Trophoblast cell (in vitro differentiated cells and primary cell): ENCODE measurements at places on chromosomes 6 and 20.
A peak's percentile ranks its signal among the peaks of the same experiment; 100 is the strongest.

GRCh38 chr20:35823937-35824336 is 52.1 kb downstream of the PHF20 start:
- peaks cover 8% of the 10 kb centered on the region for H3K4me1 ChIP-seq
- H3K27ac ChIP-seq: no peak overlapping the region
- no peak overlapping the region for H3K4me3 ChIP-seq

GRCh38 chr20:41308290-41308711 is 9.2 kb downstream of the ZHX3 start:
- H3K4me1 ChIP-seq: no peaks in the 10 kb centered on the region
- H3K36me3 ChIP-seq: no peaks in the 10 kb centered on the region
- DNase-seq: peak; percentile 93
- no peaks in the 10 kb centered on the region for H3K27me3 ChIP-seq
- no peak overlapping the region for H3K4me3 ChIP-seq
- H3K27ac ChIP-seq: no peak overlapping the region

- no peak overlapping the region for H3K4me3 ChIP-seq
- no peak for DNase-seq
- no peaks in the 10 kb centered on the region for H3K27me3 ChIP-seq
- no peak overlapping the region for H3K27ac ChIP-seq
- H3K36me3 ChIP-seq: peaks cover 2% of the 10 kb centered on the region
- no peaks in the 10 kb centered on the region for H3K4me1 ChIP-seq
Measured at GRCh38 chr6:88855541-88856147, 107.8 kb downstream of the RNGTT start.

GRCh38 chr6:159390381-159390780 is 221.2 kb downstream of the FNDC1 start:
- DNase-seq: no peak
- no peaks in the 10 kb centered on the region for H3K4me1 ChIP-seq
- no peak overlapping the region for H3K27ac ChIP-seq
- no peaks in the 10 kb centered on the region for H3K27me3 ChIP-seq
- H3K36me3 ChIP-seq: no peaks in the 10 kb centered on the region
- H3K4me3 ChIP-seq: no peak overlapping the region

DNA sequence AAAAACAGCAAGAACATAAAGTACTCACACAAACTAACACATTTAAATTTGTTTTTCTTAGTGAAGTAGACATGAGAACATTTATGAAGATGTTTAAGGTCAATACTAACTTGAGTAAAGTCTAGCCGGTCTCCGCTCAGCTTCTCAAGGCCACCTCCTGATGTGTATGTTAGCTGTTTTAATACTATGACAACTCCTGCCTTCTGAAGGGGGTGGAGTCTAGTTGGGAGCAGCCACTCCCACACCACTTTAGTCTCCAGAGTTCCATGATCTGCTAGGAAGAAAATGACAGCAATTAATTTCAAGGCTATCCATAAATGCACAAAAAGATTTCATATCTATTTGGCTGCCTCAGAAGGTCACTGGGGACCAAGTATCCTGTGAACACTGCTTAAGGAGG is at the start of gene GSTA3:
GSTA3 (minus strand) TSS at position 168 of the 400 bp plus-strand sequence. CDS start 3,864 bp downstream, outside the sequence.
- H3K4me3 ChIP-seq: no peak within 1 kb of the TSS
- H3K36me3 ChIP-seq: no peaks in the 10 kb centered on the region
- peaks cover 2% of the 10 kb centered on the region for H3K4me1 ChIP-seq
- H3K27me3 ChIP-seq: no peaks in the 10 kb centered on the region
- H3K27ac ChIP-seq: no peak within 1 kb of the TSS
- DNase-seq: peak; percentile 19

- H3K4me1 ChIP-seq: peaks cover 2% of the 10 kb centered on the region
- H3K36me3 ChIP-seq: no peaks in the 10 kb centered on the region
- no peak overlapping the region for H3K4me3 ChIP-seq
Measured at GRCh38 chr6:79646006-79646405, 14.9 kb downstream of the SH3BGRL2 start.

DNA sequence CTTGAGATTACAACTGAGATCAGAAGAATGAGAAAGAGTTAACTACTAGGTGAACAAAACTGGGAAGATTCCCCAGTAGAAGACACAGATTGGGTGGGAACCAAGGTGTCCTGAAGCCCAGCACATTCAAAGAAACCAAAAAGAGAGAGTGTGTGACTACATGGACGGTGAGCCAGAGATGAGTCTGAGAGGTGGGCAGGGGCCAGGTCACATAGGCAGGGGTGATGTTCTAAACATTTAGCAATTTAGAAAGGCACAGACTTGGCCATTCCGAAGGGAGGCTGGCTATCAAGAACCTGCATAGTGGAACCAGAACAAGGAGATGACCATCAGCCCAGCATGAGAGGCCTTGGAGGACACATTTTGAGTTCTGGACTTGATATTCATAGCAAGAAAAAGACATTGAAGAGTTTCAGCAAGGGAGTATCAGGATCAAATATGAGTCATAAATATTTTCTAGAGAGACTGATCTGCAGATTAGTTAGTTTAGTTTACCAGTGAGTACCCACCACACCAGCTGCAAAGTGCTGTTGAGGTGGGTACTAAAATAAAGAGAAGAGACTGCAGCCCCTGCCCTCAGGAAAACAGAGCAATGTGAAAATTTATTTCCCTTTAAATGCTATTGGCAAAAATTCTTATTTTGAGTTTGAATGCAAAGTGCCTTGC is 340.5 kb upstream of the PRDM1 start:
- no peak overlapping the region for H3K27ac ChIP-seq
- no peaks in the 10 kb centered on the region for H3K4me1 ChIP-seq
- H3K36me3 ChIP-seq: no peaks in the 10 kb centered on the region
- no peak for DNase-seq

GRCh38 chr6:1190366-1190765 is 121.5 kb upstream of the FOXQ1 start:
- no peak overlapping the region for H3K4me3 ChIP-seq
- H3K36me3 ChIP-seq: no peaks in the 10 kb centered on the region
- DNase-seq: peak; percentile 89
- H3K27ac ChIP-seq: no peak overlapping the region

GRCh38 chr20:15951658-15952057 is 621.6 kb downstream of the KIF16B start:
- no peaks in the 10 kb centered on the region for H3K36me3 ChIP-seq
- DNase-seq: peak; percentile 71
- H3K4me3 ChIP-seq: no peak overlapping the region

- no peak overlapping the region for H3K4me3 ChIP-seq
- peaks cover 4% of the 10 kb centered on the region for H3K4me1 ChIP-seq
- no peaks in the 10 kb centered on the region for H3K27me3 ChIP-seq
- no peaks in the 10 kb centered on the region for H3K36me3 ChIP-seq
- no peak for DNase-seq
- H3K27ac ChIP-seq: no peak overlapping the region
Measured at GRCh38 chr6:49570474-49571079, 20.1 kb downstream of the C6orf141 start.

DNA sequence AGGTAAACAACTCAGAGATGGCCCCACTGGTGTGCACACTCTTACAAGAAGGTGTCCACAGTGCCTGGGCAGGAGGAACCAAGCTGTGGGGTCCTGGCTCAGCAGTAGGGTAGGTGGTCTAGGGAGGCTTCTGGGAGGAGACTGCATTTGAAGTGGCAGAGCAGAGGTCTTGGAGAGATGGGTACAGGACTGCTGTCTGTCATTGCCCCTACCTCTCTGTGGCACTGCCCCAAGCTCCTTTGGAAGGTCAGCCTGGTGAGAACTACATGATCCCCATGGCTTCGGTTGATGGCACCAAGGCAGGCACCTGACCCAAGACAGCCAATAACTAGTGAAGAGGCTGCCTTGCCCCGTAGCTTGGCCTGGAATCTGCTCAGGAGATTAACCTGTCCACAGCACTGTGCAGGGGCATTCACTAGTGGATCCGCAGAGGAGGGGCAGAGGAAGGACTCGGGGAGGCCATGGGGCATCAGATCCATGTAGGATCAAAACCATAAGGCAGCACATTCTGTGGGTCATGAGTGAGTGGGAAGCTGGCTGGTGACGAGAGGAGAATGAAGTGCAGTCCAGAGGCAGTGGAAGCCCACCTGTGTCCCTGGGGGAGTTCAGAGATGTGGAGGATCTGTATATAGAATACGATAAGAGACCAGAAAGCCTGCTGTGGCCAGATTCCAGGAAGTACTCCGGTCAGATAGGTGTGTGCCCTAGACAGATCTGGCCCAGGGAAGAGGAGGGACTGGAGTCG is 162.0 kb downstream of the GRM4 start:
- H3K27me3 ChIP-seq: no peaks in the 10 kb centered on the region
- no peak for DNase-seq
- no peak overlapping the region for H3K4me3 ChIP-seq
- H3K27ac ChIP-seq: no peak overlapping the region

- H3K4me3 ChIP-seq: no peak overlapping the region
- H3K36me3 ChIP-seq: no peaks in the 10 kb centered on the region
- H3K27me3 ChIP-seq: no peaks in the 10 kb centered on the region
- no peak for DNase-seq
- H3K27ac ChIP-seq: no peak overlapping the region
- H3K4me1 ChIP-seq: no peaks in the 10 kb centered on the region
Measured at GRCh38 chr20:19554666-19555065, 203.4 kb upstream of the RIN2 start.

- H3K27ac ChIP-seq: no peak overlapping the region
- no peak overlapping the region for H3K4me3 ChIP-seq
- H3K36me3 ChIP-seq: no peaks in the 10 kb centered on the region
Measured at GRCh38 chr20:38633577-38634093, 32.0 kb downstream of the ARHGAP40 start.

GRCh38 chr20:17938871-17939619 is 29.5 kb downstream of the SNX5 start:
- H3K4me3 ChIP-seq: no peak overlapping the region
- H3K27ac ChIP-seq: no peak overlapping the region
- no peaks in the 10 kb centered on the region for H3K27me3 ChIP-seq

- H3K4me3 ChIP-seq: no peak overlapping the region
- peaks cover 15% of the 10 kb centered on the region for H3K36me3 ChIP-seq
- H3K27me3 ChIP-seq: no peaks in the 10 kb centered on the region
- peak overlapping the region; percentile 76 for H3K27ac ChIP-seq
- DNase-seq: no peak
- H3K4me1 ChIP-seq: peaks cover 41% of the 10 kb centered on the region
Measured at GRCh38 chr6:117547688-117548621, 54.4 kb downstream of the GOPC start.

GRCh38 chr6:138086573-138087196 is 20.5 kb downstream of the PERP start:
- no peaks in the 10 kb centered on the region for H3K36me3 ChIP-seq
- DNase-seq: peak; percentile 40
- no peak overlapping the region for H3K4me3 ChIP-seq
- H3K4me1 ChIP-seq: peaks cover 3% of the 10 kb centered on the region

- H3K36me3 ChIP-seq: no peaks in the 10 kb centered on the region
- H3K27me3 ChIP-seq: no peaks in the 10 kb centered on the region
- no peak overlapping the region for H3K27ac ChIP-seq
- H3K4me3 ChIP-seq: no peak overlapping the region
Measured at GRCh38 chr20:39568109-39568508, 606.0 kb downstream of the DHX35 start.

- no peaks in the 10 kb centered on the region for H3K36me3 ChIP-seq
- H3K4me1 ChIP-seq: peaks cover 9% of the 10 kb centered on the region
- no peak for DNase-seq
Measured at GRCh38 chr20:45998337-45998736, 10.4 kb upstream of the MMP9 start.

GRCh38 chr20:44071057-44071456 is 115.9 kb downstream of the JPH2 start:
- H3K36me3 ChIP-seq: no peaks in the 10 kb centered on the region
- no peaks in the 10 kb centered on the region for H3K4me1 ChIP-seq
- H3K27me3 ChIP-seq: no peaks in the 10 kb centered on the region
- no peak overlapping the region for H3K27ac ChIP-seq

GRCh38 chr20:1792274-1792673 is 102.9 kb upstream of the SIRPA start:
- H3K27ac ChIP-seq: no peak overlapping the region
- H3K27me3 ChIP-seq: no peaks in the 10 kb centered on the region
- H3K4me3 ChIP-seq: no peak overlapping the region
- H3K4me1 ChIP-seq: no peaks in the 10 kb centered on the region
- DNase-seq: no peak

- no peaks in the 10 kb centered on the region for H3K4me1 ChIP-seq
- H3K27me3 ChIP-seq: no peaks in the 10 kb centered on the region
- no peak overlapping the region for H3K27ac ChIP-seq
- no peak overlapping the region for H3K4me3 ChIP-seq
- H3K36me3 ChIP-seq: no peaks in the 10 kb centered on the region
Measured at GRCh38 chr20:15528391-15529111, 1044.7 kb downstream of the KIF16B start.

GRCh38 chr6:111441678-111442243 is 41.3 kb downstream of the REV3L start:
- no peaks in the 10 kb centered on the region for H3K4me1 ChIP-seq
- no peak for DNase-seq
- no peaks in the 10 kb centered on the region for H3K36me3 ChIP-seq
- H3K4me3 ChIP-seq: no peak overlapping the region

- no peak for DNase-seq
- H3K36me3 ChIP-seq: peaks cover 3% of the 10 kb centered on the region
- H3K27me3 ChIP-seq: no peaks in the 10 kb centered on the region
- H3K4me3 ChIP-seq: no peak overlapping the region
Measured at GRCh38 chr20:50520222-50520880, 10.2 kb downstream of the PTPN1 start.

- H3K27ac ChIP-seq: no peak overlapping the region
- no peak for DNase-seq
- no peak overlapping the region for H3K4me3 ChIP-seq
- no peaks in the 10 kb centered on the region for H3K4me1 ChIP-seq
Measured at GRCh38 chr6:15677822-15678221, 15.0 kb upstream of the DTNBP1 start.

DNA sequence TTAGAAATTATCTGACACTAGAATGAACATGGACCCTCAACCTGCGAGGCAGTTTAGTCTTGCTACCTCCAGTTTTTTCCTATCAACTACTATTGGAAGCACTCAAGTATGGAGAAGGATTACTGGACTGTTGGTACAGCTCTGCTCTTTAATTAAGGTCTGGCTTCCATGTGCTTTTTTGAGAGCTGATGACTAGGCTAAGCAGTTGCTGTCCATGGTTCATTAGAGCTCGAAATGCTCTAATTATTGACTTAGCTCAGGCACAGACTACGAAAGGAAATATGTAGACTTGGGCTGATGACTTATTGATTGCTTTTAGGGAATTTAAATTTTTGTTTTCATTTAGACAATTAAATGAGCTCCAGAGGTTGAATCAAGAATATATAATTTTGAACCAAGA is 1281.6 kb downstream of the HACE1 start:
- H3K4me3 ChIP-seq: no peak overlapping the region
- no peaks in the 10 kb centered on the region for H3K27me3 ChIP-seq
- H3K27ac ChIP-seq: no peak overlapping the region
- no peaks in the 10 kb centered on the region for H3K4me1 ChIP-seq
- no peak for DNase-seq
- H3K36me3 ChIP-seq: no peaks in the 10 kb centered on the region

- no peaks in the 10 kb centered on the region for H3K4me1 ChIP-seq
- H3K4me3 ChIP-seq: no peak overlapping the region
- H3K27ac ChIP-seq: no peak overlapping the region
- no peaks in the 10 kb centered on the region for H3K27me3 ChIP-seq
- no peak for DNase-seq
- H3K36me3 ChIP-seq: no peaks in the 10 kb centered on the region
Measured at GRCh38 chr6:133352046-133352445, 110.9 kb downstream of the EYA4 start.
